ENCODE measurements at places on chromosomes 4 and X.

DNA sequence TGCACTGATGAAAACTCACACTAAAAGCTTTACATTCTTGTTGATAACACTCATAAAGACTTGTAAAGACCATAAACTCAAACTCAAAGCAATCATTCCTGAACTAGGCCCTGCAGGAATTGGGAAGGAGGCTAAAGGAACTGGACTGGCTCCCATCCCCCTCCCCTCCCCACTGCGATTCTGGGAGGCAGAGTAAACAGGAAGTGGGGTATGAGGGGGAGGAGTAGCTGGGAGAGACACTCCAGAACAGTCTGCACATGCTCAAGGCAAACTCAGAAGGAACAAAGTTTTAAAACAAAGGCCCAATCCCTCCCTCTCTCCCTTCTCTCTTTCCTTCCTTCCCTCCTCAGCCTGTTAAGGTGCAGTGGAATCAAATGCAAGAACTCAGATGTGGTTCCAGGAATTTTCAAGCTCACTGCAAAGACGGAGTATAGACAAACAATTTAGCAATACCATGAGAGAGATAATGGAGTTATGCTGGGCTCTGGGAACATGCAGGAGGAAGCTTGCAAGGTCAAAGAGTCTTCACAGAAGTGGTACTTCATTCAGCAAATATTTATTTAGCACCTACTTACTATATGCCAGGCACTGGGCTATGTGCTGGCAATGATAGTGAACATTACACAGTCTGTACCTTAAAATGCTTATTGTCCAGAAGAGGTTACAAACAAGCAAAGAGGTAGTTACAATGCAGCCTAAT is 15.9 kb downstream of the MID1IP1 start:
- H3K4me3 ChIP-seq, result peak overlapping the region; percentile 71
- no peak for DNase-seq
- H3K4me1 ChIP-seq, result peaks cover 5% of the 10 kb centered on the region
- H3K36me3 ChIP-seq, result peaks cover 2% of the 10 kb centered on the region
- H3K27ac ChIP-seq, result no peak overlapping the region
- no peaks in the 10 kb centered on the region for H3K27me3 ChIP-seq

- H3K4me3 ChIP-seq, result no peak overlapping the region
- peaks cover 5% of the 10 kb centered on the region for H3K4me1 ChIP-seq
- DNase-seq, result no peak
- H3K36me3 ChIP-seq, result no peaks in the 10 kb centered on the region
- no peaks in the 10 kb centered on the region for H3K27me3 ChIP-seq
- no peak overlapping the region for H3K27ac ChIP-seq
Observed at GRCh38 chr4:87557348-87557747, 28.2 kb upstream of the SPARCL1 start.

- peaks cover 10% of the 10 kb centered on the region for H3K4me1 ChIP-seq
- peaks cover 17% of the 10 kb centered on the region for H3K36me3 ChIP-seq
- no peak overlapping the region for H3K4me3 ChIP-seq
Observed at GRCh38 chr4:102298716-102299115, 46.6 kb downstream of the SLC39A8 start.

DNA sequence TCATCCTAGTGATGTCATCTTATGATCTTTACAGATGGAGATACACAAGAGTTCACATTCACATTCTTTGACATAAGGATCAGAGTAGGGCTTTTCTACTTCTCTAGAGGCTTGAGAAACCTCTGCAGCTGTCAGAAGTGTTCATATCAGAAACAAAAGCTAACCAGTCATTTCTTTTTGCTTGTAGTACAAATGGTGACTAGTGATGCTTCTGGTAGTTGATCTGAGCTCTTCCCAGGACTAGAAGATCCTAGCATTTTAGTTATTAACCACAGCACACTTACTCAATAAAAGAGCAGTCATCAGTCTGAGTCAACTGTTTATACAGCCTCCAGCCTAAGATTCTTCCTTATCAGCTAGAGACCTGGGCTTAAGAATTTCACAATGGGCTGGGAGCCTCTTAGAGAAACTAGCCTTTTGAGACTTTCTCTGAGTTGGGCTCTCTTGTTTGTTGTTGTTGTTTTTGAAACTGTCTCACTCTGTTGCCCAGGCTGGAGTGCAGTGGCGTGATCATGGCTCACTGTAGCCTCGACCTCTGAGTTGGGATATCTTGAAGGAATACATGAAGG is 84.1 kb downstream of the TMEM164 start:
- H3K4me1 ChIP-seq, result peaks cover 16% of the 10 kb centered on the region
- no peak overlapping the region for H3K4me3 ChIP-seq
- H3K27ac ChIP-seq, result no peak overlapping the region
- no peak for DNase-seq
- peaks cover 2% of the 10 kb centered on the region for H3K36me3 ChIP-seq

- H3K27ac ChIP-seq, result no peak overlapping the region
- no peaks in the 10 kb centered on the region for H3K4me1 ChIP-seq
- H3K36me3 ChIP-seq, result no peaks in the 10 kb centered on the region
- DNase-seq, result no peak
- H3K4me3 ChIP-seq, result no peak overlapping the region
Observed at GRCh38 chr4:100581337-100581736, 63.5 kb upstream of the EMCN start.

DNA sequence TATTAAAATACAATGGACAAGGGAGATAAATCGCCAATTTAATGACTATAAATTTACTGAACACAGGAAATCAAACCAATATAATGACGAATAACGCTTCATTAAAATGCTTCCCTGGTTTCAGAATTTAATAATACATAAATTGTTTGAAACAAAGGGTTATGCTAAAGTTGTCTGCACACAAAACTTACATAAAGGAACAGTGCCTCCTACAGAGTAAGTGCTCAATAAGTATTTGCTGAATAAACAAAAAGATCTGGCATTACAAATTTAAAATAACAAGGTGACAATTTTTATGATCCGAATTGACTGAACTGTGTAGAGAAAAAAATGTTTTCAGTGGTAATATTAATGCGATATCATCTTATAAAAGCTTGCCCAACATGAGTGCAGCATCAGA is 69.6 kb downstream of the NOCT start:
- H3K4me1 ChIP-seq, result peaks cover 23% of the 10 kb centered on the region
- no peaks in the 10 kb centered on the region for H3K27me3 ChIP-seq
- peak overlapping the region; percentile 99 for H3K4me3 ChIP-seq

- no peaks in the 10 kb centered on the region for H3K27me3 ChIP-seq
- no peak overlapping the region for H3K27ac ChIP-seq
- no peak overlapping the region for H3K4me3 ChIP-seq
- no peaks in the 10 kb centered on the region for H3K4me1 ChIP-seq
- no peak for DNase-seq
- peaks cover 3% of the 10 kb centered on the region for H3K36me3 ChIP-seq
Observed at GRCh38 chr4:2068566-2068965, 9.4 kb downstream of the NAT8L start.

DNA sequence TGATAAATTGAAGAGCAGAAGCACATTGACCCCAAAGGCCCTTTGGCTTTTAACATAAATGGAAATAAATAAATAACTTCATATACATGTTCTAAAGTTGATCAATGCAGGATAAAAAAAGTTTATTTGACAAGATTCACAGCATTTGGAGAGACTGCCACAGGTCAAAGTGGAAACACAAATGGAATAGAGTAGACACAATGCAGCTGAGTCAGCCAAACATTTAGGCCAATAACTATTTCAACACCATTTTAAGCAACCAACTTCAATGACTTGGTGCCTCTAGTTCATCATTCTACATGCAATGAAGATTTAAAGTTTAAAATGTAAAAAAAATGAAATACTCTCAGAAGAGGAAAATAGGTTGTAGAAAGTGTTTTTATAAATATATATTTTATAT is 365.2 kb downstream of the FAT4 start:
- no peaks in the 10 kb centered on the region for H3K27me3 ChIP-seq
- H3K36me3 ChIP-seq, result no peaks in the 10 kb centered on the region
- no peaks in the 10 kb centered on the region for H3K4me1 ChIP-seq
- no peak overlapping the region for H3K27ac ChIP-seq

GRCh38 chr4:40363945-40364344 is 28.8 kb downstream of the CHRNA9 start:
- no peak overlapping the region for H3K4me3 ChIP-seq
- no peak for DNase-seq
- H3K27ac ChIP-seq, result no peak overlapping the region
- H3K4me1 ChIP-seq, result peaks cover 5% of the 10 kb centered on the region
- H3K36me3 ChIP-seq, result peaks cover 2% of the 10 kb centered on the region
- peaks cover 16% of the 10 kb centered on the region for H3K27me3 ChIP-seq

GRCh38 chr4:1616557-1616930 is 67.6 kb downstream of the FAM53A start:
- no peak overlapping the region for H3K27ac ChIP-seq
- peak overlapping the region; percentile 78 for H3K4me3 ChIP-seq
- no peaks in the 10 kb centered on the region for H3K27me3 ChIP-seq
- no peak for DNase-seq

- no peak for DNase-seq
- H3K36me3 ChIP-seq, result no peaks in the 10 kb centered on the region
- no peaks in the 10 kb centered on the region for H3K4me1 ChIP-seq
- no peak overlapping the region for H3K27ac ChIP-seq
Observed at GRCh38 chr4:44157611-44158277, 290.9 kb downstream of the KCTD8 start.

- H3K27me3 ChIP-seq, result peaks cover 29% of the 10 kb centered on the region
- DNase-seq, result no peak
- no peak overlapping the region for H3K27ac ChIP-seq
- peaks cover 16% of the 10 kb centered on the region for H3K4me1 ChIP-seq
- H3K36me3 ChIP-seq, result peaks cover 2% of the 10 kb centered on the region
Observed at GRCh38 chrX:153669901-153670731, 3.5 kb downstream of the PNCK start.

- no peaks in the 10 kb centered on the region for H3K4me1 ChIP-seq
- H3K27ac ChIP-seq, result no peak overlapping the region
- H3K36me3 ChIP-seq, result no peaks in the 10 kb centered on the region
- H3K27me3 ChIP-seq, result no peaks in the 10 kb centered on the region
- no peak overlapping the region for H3K4me3 ChIP-seq
Observed at GRCh38 chr4:182233310-182234090, 9.7 kb upstream of the TENM3 start.

- H3K4me1 ChIP-seq, result no peaks in the 10 kb centered on the region
- H3K27ac ChIP-seq, result no peak overlapping the region
- no peak overlapping the region for H3K4me3 ChIP-seq
- no peaks in the 10 kb centered on the region for H3K27me3 ChIP-seq
- H3K36me3 ChIP-seq, result no peaks in the 10 kb centered on the region
- no peak for DNase-seq
Observed at GRCh38 chr4:173958445-173958844, 325.0 kb downstream of the FBXO8 start.

DNA sequence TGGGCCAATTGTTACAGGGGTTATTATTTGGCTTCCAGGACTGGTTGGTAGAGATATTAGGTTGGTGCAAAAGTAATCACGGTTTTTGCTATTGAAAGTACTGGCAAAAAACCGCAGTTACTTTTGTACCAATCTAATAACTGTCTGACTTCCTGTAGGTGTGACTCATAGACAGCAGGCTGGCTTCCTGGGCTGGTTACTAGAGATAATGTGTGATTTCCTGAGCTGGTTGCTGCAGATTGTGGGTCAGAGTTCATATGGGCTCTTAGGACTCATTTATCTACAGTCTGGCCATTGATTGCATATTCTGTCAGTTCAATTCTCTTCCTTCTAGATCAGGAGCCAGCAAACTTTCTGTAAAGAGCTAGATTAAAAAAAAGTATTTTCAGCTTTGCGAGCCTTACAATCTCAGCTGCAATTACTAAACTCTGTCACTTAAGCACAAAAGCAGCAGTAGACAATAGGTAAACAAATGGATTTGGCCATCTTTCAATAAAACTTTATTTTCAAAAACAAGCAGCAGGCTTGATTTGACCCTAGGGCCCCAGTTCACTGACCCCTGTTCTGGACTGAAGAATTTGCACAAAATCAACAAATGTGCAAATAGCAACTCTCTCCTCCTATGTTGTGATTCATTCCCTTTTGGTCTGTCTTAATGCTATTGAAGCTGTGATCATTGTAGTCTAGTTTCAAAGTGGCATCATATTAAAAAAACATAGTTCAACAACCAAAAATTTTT is 50.8 kb upstream of the BOD1L1 start:
- no peaks in the 10 kb centered on the region for H3K36me3 ChIP-seq
- H3K27me3 ChIP-seq, result no peaks in the 10 kb centered on the region
- no peak overlapping the region for H3K27ac ChIP-seq
- no peaks in the 10 kb centered on the region for H3K4me1 ChIP-seq

- H3K27me3 ChIP-seq, result peaks cover 5% of the 10 kb centered on the region
- H3K4me1 ChIP-seq, result peaks cover 6% of the 10 kb centered on the region
- DNase-seq, result no peak
- H3K4me3 ChIP-seq, result no peak overlapping the region
- H3K36me3 ChIP-seq, result no peaks in the 10 kb centered on the region
Observed at GRCh38 chr4:98828801-98829200, 100.1 kb downstream of the EIF4E start.

GRCh38 chr4:82785611-82786400 is 12.8 kb downstream of the SCD5 start:
- H3K27ac ChIP-seq, result no peak overlapping the region
- H3K27me3 ChIP-seq, result peaks cover 46% of the 10 kb centered on the region
- no peaks in the 10 kb centered on the region for H3K4me1 ChIP-seq
- no peak overlapping the region for H3K4me3 ChIP-seq
- no peak for DNase-seq
- peaks cover 3% of the 10 kb centered on the region for H3K36me3 ChIP-seq

DNA sequence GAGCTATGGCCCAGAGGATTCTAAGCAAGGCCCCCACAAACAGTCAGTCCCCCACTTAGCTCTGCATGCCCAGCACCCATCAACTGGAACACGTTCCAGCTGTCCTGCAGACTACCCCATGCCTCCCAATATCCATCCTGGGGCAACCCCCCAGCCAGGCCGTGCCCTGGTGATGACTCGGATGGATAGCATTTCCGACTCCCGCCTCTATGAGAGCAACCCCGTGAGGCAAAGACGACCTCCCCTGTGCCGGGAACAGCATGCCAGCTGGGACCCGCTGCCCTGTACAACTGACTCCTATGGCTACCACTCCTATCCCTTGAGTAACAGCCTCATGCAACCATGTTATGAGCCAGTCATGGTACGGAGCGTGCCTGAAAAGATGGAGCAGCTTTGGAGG is 32.0 kb downstream of the LAS1L start:
- no peaks in the 10 kb centered on the region for H3K27me3 ChIP-seq
- H3K4me3 ChIP-seq, result no peak overlapping the region
- H3K36me3 ChIP-seq, result no peaks in the 10 kb centered on the region
- DNase-seq, result no peak
- no peak overlapping the region for H3K27ac ChIP-seq
- no peaks in the 10 kb centered on the region for H3K4me1 ChIP-seq

- peaks cover 18% of the 10 kb centered on the region for H3K4me1 ChIP-seq
- no peaks in the 10 kb centered on the region for H3K27me3 ChIP-seq
- H3K36me3 ChIP-seq, result no peaks in the 10 kb centered on the region
- H3K27ac ChIP-seq, result peak overlapping the region; percentile 75
- DNase-seq, result no peak
Observed at GRCh38 chrX:23745786-23746185, 2.7 kb upstream of the ACOT9 start.

- H3K27ac ChIP-seq, result no peak overlapping the region
- no peaks in the 10 kb centered on the region for H3K36me3 ChIP-seq
- no peaks in the 10 kb centered on the region for H3K27me3 ChIP-seq
- DNase-seq, result no peak
Observed at GRCh38 chr4:166527500-166527899, 654.5 kb downstream of the TLL1 start.

GRCh38 chr4:146338512-146338911 is 124.2 kb downstream of the REELD1 start:
- H3K27me3 ChIP-seq, result no peaks in the 10 kb centered on the region
- no peaks in the 10 kb centered on the region for H3K36me3 ChIP-seq
- no peak for DNase-seq
- no peak overlapping the region for H3K27ac ChIP-seq
- H3K4me1 ChIP-seq, result peaks cover 13% of the 10 kb centered on the region

Measured in T-helper 17 cell (primary cell).